Cerebellar cortex (tissue), 1 donor: ENCODE measurements at places on chromosomes 6 and 20.

DNA sequence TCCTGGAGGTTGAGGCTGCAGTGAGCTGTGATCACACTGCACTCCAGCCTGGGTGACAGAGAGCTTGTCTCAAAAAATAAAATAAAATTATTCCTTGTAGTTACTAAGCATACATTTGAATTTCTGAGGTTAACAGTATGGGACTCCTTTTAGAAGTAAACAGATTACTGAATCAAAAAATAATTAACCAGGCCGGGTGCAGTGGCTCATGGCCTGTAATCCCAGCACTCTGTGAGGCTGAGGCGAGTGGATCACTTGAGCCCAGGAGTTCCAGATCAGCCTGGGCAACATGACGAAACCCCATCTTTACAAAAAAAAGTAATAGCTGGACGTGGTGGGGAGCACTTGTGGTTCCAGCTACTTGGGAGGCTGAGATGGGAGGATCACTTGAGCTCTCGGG is 22.1 kb upstream of the EEF1A1 start:
- DNase-seq, result no peak

- DNase-seq, result no peak
Observed at GRCh38 chr6:160678744-160679401, 14.8 kb upstream of the LPA start.

- DNase-seq, result peak; percentile 69
Observed at GRCh38 chr6:31791324-31792089, 4.0 kb downstream of the VARS1 start.

DNA sequence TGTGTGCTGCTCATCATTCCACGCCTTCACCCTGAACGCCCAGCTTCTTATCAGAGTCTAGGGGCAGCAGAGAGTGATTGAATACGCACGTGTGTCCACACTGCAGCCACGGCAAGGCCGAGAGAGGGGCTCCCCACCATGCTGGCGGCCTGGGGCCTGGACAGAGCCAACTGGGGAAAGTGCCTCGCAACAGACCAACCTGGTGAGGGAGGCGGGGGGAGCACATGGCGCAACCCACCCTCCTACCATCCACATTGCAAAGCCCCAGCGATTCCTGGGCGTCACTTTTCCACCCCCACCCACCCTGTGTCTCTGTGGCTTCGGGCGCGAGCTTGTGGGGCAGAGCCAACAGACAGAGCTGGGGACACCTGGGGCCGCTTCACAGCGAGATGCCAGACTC is 66.4 kb upstream of the DUSP22 start:
- no peak for DNase-seq

GRCh38 chr20:14882846-14883245 is 545.4 kb upstream of the FLRT3 start:
- DNase-seq, result no peak

DNA sequence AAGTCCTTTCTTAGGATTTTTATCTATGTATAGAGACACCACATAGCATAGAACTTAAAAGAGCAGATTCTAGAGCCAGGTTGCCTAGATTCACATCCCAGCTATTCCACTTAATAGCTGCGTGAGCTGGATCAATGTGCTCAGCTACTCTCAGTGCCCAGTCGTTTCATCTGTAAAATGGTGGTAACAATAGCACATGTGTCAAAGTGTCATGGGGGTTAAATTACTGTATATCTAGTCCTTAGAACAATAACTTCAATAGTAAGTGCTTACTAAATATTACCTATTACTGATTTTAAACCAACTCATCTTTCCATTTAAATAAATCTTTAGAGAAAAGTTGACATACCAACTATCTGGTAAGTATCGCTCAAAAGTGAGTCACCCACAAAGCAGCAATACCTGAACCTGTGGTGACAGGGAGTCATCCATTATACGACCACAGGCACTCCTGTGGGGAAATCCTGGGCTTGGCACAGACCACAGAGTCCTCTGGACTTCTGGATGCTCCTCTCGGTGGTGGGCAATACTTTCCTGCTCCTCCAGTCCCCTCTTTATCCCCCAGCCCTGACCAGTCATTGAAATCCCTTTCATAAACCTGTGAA is 154.8 kb downstream of the PDSS2 start:
- DNase-seq, result no peak

DNA sequence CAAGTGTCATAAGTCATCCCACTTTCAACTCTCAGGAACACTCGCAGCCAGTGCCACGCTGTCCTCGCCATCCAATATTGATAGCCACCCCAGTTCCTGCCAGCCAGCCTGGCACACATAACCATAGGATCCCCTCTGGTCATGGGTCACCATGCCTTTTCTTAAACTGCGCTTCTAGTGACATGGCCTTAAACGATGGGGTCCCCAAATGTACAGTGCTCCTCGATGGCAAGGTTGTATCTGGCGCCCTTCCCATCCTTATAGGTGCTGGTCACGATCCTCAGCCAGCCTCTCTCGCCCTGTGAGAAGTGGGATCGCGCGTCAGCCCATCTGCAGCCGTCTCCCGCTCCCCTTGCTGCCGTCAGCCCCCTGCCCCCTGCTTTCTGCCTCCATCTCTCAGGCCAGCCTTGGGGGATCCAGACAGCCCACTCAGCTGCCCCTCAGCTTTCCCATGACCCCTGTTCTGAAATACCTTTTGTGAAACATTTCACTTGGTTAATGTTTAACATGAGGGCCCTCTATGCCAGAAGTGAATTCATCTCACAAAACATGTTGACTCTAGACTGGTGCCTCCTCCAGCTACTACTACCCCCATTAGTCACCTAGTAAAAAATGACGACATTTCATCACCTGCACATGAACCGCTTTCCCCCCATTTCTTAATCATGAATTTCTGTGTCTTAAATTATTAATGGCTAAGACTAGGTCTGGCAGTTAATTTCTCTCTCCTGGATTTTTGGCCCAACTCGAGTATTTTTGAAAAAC is 11.4 kb downstream of the CTSZ start:
- DNase-seq, result no peak

GRCh38 chr6:121260651-121261102 is 73.6 kb downstream of the TBC1D32 start:
- no peak for DNase-seq

- DNase-seq, result no peak
Observed at GRCh38 chr6:78383968-78384367, 483.4 kb upstream of the IRAK1BP1 start.

DNA sequence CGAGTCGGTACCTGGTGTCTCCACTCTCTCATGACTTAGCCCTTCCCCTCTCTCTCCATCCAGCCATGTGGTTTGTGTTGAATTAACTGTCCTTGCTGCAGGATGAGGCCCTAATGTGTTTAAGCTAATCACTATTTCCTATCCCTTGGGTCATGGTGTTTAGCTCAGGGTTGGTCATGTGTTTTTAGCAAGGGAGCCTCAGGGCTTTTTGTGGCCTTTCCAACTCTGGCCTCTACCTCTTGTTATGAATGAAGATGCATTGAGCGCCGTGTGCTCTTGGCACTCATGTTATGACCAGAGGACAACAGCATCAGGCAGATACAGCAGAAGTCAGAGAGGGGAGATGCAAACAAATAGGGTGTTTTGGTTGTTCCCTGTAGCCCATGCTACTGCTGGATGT is 674.2 kb upstream of the FLRT3 start:
- DNase-seq, result no peak

DNA sequence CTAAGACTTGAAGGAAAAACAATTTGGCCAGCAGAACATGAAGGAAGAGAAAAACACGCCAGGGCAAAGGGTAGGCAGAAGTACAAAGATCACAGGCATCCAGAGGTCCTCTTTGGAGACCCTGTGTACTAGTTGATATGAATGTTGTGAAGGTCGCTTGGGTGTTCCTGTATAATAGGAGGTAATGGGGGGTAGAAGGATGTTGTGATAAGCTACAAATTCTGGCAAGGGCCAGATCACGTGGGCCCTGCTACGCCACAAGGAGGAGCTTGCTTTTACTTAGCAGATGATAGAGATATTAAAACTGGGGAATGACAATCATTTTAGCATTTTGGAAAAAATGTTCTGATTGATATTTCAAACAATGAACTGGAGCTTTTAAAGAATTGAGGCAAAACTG is 878 bp upstream of the HLA-DMA start:
- no peak for DNase-seq

GRCh38 chr6:149471801-149472200 is 13.0 kb downstream of the ZC3H12D start:
- no peak for DNase-seq

GRCh38 chr6:149211046-149211571 is 106.4 kb upstream of the TAB2 start:
- DNase-seq, result no peak

GRCh38 chr6:82185948-82186535 is 61.5 kb downstream of the IBTK start:
- no peak for DNase-seq

DNA sequence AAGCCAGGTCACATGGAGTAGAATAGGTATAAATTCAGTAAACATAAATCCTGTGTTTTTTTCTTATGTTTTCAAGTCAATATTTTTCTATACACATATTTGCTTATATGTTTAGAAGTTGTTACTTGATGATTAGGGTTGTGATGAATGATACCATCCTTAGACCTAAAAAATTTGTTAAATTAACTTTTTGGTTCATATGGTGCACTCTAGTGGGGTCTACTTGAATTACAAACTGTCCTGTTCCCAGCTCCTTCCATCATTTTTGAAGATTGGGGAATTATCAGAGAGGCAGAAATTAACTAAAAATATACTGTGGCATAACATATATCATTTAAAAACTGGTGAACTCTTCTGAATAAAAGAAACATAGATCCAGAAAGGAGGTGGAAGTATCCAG is 48.3 kb upstream of the RIPPLY2 start:
- DNase-seq, result no peak

DNA sequence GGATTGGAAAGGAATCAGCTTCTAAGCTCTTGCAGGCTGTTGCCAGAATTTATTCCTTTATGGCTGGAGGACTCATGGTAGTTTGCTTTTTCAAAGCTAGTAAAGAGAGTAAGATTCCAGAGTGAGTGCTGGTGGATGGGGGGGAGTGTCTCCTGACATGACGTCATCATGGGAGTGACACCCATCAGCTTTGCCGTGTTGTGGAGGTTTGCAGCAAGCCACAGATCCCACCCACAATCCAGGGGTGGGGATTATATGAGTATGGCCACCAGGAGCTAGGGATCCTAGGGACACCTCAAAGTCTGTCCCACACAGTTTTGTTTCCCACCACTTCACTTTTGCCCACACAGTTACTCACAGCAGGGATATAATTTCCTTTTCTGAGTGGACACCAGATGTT is 28.7 kb upstream of the PMEPA1 start:
- no peak for DNase-seq

DNA sequence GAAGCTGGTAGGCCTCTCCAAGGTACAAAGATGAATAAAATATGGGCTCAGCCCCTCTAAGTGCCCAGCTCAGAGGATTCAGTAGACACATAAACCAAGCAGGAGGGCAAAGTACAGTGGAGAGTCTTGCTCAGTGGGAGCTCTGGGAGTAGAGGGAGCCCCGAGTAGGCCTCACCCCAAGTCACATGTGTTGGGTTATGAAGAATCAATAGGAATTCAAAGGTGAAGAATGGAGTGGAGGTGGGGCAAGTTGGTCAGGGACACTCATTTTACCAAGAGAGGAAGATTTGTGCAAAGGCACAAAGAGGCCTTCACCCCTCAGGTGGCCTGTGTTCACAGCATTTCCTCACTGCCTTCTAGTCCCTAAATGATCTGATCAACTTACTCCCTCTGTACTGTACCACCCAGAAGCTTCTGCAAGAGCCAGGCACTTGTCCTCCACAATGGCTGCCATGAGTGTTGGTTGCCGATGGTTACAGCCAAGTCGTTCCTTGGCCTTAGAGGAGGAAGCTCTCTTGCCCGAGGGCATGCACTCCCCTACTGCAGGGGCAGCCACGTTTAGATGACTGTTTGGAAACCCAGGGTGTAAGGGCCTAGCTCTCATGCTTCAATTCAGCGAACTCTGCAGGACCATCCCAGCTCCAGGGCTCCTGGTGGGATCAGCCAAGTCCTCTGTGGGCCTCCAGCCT is 6.7 kb upstream of the CDKN1A start:
- DNase-seq, result no peak

DNA sequence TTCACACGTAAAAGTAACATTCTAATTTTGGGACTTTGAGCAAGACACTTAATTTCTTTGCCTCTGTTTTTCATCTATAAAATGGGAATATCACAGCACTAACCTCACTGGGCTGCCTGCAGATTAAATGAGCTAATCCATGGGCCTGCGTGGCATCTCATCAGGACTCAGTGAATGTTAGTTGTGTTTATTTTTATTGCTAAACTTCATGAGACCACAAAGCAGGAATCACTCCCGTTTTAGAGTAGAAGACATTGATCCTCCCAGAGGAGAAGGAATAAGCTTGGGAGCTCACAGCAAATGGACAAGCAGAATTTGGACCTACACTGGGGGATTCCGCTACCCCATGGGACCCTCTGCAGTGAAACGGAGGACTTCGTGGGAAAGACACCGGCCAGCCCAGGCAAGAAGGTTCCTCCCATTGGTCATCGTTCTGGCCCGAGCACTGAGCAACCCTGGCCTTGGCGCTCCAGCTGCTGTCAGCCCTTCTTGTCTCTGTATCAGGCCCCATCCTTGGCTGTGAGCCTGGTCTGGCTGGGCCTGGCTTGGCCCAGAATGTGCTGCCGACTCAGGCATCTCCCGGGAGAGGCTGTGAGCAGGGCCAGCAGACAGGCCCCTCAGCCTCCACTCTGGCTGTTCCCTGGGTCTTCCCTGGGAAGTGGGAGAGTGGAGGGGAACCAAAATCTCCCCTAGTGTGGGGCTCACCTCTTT is 79.8 kb downstream of the NFATC2 start:
- peak; percentile 41 for DNase-seq

GRCh38 chr20:23652371-23652770 is 14.6 kb upstream of the CST3 start:
- DNase-seq, result no peak

DNA sequence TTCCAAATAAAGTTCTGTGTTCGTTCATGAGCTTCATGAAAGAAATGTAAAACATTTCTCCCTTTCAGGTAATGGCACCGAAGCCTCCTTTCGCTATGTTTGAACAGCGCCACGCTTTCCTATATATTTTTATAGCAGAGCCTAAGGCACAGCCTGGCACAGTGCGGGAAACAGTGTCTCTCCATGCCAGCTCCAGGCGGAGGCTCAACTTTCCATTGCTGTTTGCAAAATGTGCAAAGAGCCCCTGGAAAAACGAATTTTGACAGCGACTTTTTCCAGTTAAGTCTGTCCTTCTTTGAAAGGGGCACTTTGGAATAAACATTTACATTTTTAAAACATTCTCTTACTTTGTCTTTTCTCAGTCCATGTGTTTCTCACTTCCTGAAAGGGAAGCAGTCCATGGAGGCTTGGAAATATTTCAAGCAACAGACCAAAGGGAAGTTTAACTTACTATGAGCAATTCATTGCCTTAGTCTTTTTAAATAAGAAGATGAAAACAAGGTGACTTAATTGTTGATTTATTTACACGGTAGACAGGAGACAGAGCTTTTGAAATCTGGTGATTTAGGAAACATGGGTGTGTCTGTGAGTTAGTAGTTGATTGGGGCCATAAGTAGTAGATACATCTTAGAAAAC is 769 bp downstream of the CCN6 start:
- no peak for DNase-seq

GRCh38 chr20:53981752-53982437 is 88.5 kb downstream of the BCAS1 start:
- no peak for DNase-seq

- DNase-seq, result no peak
Observed at GRCh38 chr6:106094261-106094963, 8.3 kb downstream of the PRDM1 start.
